ENCODE measurements at places on chromosomes 3 and 15. TPM values are rescaled to one million over a fixed set of nuclear protein-coding genes. Genes with fewer than 3 reads are reported as not detected.

GRCh38 chr3:108085810-108086350 lies 5.0 kb downstream of the CD47 start:
- DNase-seq: no peak

Gene MESP1
- polyA plus RNA-seq: not detected

Gene BNC1
- polyA plus RNA-seq: 103 TPM

DNA sequence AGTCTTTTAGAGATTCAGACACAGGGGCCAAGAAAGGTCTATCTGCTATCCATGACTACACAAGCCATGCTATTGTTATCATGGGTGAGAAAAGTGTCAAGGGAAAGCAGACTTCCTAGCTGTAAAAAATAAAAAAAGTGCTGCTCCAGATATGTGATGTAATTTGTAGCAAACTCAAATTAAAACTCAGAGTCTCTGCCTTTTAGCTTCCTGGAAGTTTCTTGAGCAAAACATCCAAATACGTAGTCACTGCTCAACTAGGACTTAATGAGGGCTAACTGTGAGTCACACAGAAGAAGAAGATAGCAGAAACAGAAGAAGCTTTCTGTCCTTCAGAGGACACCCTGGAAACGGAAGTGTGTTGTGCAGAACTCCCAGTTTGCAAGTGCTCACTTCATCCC lies 393.4 kb upstream of the NR2F2 start:
- DNase-seq: no peak

- peak; percentile 41 for DNase-seq
Measured at GRCh38 chr3:30693470-30694120, 87.2 kb downstream of the TGFBR2 start.

DNA sequence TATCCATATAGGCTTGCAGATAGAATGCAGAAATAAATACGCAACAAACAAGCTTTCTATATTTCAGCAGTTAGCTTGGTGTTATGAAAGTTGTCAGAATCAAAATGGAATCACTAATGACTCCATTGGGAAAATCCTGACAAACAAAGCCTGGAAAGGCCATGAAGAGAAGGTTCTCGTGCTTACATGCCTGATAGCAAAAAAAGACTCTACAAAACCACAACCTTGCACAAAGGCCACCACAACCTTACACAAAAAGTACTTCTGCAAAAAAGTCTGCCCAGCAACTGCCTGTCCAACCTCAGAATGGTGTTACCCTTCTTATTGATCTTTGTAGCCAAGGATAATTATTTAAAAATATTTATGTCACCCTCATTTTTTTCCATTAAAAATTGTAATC lies 14.4 kb upstream of the PLSCR1 start:
- no peak for DNase-seq

DNA sequence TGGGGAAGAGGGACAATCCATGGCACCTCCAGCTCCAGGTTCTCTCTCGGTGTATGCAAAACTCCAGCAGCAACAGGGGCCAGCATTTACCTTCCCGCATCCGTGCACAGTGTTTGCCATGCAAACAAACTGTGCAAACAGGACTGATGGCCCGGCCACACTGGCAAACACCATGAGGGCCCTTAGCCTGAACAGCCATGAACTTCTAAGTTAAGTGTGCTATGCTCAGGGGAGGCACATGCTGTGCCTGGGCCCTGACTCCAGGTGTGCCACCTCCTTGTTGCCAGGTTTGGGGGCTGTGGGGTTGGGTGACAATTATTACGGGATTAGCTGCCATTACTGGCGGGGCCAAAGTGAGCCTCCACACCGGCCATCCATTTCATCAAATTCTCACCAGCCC lies 57.5 kb downstream of the CACNA2D2 start:
- DNase-seq: no peak

Gene FOXL2NB
- polyA plus RNA-seq: 0.09 TPM

DNA sequence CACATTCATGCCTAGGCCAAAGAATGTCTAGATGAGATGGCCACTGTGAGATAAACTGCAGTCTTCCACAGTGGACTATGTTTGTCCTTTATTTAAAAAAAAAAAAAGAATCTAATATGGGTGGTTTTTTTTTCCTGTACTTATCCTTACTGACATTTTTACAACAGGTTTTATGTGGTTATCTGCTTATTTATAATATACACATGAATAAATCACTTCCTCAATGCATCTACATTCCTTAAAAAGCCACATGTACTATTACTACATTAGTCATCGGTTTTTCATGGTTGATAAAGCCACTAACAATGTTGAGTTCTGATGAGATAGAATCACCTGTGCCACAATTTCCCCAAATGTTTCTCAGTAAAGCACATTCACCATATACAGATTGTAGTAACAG lies 341.3 kb upstream of the THBS1 start:
- DNase-seq: peak; percentile 79

DNA sequence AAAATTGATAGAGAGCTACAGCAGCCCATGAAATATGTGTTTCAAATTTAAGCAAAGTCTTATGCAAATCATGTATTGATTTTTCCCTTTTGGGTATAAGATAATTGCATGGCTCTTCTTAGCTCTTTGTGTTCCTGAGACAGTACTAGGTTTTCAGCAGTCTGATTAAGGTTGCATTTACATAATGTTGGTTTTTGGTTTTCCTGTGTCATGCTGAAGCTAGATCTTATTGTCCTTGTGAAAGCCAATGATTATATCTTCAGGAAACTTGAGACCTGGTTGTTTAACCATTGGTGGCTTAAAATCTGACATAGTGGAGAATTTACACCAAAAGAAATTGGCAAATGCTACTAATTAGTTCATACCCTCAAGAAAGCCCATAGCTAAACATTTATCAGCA lies 392.6 kb downstream of the ZPLD1 start:
- DNase-seq: no peak

Gene TM6SF1
- not detected for polyA plus RNA-seq

DNA sequence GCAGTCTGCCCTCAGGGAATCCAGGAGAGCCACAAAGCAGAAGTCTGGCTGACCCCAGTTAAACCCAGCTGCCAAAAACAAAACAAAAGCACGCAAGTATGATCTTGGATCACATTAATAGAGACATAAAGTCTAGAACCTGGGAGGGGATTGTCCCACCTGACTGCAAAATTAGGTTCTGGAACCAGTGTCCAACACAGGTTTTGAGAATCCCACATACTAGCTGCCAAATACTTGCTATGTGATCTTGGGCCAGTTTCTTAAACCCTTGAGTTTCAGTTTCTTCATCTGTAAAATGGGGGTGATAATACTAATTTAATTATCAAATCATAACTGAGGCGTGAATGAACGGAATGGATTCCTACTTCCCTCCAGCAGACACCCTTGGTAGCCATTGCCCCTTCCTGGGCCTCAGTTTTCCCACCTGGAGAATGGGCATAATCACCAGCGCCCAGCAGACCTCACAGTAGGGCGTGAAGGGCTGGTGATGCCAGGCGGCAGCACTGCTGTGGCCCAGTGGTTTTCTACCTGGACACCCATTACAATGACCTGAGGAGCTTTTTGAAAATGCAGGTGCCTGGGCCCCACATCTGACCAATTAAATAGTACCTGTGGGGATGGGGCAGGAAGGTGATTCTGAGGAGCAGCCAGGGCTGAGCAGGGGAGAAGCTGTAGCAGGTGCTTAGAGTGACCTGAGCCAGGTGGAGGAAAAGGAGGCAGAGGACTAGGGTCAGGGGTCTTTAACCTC lies 32.2 kb downstream of the GRIP2 start:
- no peak for DNase-seq

Gene ACAD9
- 45.4 TPM for polyA plus RNA-seq

Gene EIF4E3
- 1.8 TPM for polyA plus RNA-seq

DNA sequence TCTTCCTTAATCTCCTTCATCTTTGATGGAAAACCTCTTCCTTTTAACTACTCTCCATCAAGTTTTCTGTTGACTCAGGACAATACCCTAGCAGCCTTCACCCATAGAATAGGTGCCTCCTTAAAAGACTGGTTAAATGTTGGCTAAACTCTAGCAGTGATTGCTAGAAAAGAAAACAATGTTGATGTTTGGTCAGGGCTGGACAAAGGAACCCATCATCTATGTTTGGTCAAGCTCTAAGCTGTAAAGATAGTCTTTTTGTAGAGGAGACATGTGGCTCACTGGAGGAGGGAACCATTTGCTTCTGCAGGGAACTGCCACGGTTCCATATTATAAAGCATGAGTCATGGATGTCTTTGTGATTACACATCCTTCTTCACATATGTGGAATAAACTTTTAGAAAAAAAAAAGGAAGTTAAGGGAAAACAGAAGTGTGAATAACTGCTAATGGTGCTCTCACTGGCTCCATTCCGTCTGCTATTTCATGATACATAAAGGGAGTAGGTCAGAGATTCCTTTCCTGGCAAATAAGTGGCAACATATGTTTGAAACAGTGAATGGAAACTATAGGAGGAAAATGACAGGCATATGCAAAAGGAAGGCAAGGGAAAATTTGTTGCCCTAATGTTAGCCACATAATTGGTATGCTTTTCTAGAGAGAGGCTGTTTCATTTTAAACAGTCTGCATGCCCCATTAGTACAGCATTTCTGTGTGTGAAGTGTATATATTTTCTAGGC lies 78.2 kb downstream of the CMSS1 start:
- DNase-seq: peak; percentile 80

- DNase-seq: no peak
Measured at GRCh38 chr15:78079298-78080087, 2.0 kb upstream of the TBC1D2B start.

DNA sequence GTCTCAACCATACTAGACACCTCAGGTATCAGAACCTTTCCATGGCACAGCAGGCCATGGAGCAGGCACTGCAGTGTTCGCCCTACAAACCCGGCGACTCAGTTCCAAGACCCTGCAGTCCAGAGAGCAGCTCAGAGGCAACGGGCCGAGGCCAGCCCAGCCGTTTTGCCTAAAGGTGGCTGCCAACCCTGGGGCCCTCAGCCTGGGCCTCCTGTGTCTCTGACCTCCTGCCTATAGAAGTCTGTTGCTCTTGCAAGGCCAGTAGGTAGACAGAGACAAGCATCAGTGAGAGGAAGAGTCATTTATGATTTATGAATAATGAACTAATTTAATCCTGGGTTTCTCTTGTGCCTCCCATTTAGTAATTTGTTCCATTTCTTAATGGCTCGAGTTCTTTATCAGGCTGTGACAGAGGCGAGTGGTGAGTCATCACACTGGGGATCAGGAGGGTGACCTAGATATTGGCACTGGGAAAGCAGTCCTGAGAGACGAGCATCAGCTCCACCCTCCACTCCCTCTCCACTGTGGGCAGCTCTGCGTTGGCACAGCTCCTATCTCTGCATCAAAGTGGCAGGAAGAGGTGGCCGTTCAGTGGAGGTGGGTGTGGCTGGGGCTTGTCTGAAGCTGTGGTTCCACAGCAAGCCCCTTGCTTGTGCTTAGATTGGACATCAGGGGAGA lies 79.8 kb downstream of the ABHD5 start:
- no peak for DNase-seq

GRCh38 chr15:69860921-69861320 lies 236.8 kb downstream of the TLE3 start:
- DNase-seq: no peak

- DNase-seq: no peak
Measured at GRCh38 chr3:125511420-125512118, 8.4 kb downstream of the SNX4 start.

DNA sequence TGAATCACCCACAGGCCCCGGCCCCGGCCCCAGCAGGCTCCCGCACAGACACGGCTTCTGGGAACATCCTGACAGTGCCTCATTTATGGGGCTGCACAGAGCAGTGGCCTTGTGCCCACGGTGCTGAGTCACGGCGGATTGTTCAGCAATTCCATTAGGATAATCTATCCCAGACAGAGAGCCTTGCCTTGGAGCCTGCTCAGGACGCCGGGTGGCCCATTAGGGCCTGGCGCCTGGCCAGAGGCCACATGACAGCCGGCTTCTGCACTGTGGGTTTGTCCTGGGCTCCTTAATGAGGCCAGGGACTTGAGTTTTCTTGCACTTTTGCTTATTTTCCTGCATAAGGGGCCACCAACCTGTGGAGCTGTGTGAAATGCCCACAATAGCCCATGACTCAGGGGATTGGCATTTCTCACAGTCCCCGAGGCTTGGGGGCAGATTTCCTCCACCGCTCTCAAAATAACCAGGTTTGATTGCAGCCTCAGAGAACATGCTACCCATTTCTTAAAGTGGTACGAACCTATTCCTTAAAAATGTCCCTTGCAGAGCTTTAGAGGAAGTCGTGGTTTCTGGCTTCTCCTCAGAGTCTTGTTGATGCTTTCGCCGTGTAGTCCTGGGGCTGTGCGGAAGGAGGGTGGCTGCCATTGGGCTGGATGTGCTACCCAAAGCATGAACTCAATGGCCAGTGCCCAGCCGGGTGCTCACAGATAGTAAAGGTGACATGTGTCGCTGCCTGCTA lies 19.0 kb downstream of the SYNM start:
- DNase-seq: peak; percentile 92

DNA sequence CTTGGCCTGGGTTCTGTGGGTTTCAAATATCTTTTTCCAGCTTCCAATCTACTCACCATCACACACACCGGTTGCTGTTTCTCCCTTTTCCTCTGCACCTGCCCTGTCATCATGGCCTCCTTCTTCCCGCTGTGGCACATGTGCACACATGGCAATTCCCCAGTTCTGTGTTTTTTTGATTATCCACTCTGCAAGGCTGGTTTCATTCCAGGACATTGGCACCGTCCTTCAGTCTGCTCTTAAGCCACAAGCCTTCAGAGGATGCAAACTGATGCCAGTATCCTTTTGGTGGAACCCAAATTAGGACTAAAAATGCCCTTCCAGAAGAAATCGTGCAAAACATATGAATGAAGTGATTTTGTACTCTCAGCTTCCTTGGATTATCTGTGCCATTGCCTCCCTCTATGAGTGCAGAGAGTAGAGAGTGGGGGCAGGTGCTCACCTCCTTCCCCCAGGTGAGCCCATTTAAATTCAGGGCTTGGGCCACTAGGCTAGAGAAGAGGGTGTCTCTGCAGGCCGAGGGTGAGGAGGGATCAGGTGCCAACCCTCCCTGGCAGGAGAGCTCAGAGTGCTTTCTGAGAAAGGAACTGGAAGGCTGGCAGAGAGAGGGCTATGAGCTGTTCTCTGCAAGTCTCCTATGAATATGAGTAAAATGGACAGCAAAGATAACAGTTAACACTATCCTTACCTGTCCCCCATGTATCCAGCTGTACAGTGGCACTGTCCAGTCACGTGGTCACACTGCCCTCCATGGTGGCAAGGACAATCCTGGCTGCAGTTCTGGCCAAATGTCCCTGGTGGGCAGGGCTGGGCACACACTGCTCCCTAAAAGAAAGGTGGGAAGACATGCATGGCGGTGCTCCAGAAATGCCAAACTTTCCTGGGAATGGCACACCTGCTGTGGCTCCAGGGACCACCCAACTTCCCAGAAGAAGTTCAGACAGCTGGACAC lies 100.8 kb downstream of the RAB11A start:
- no peak for DNase-seq

Gene GOLGA6L2
- polyA plus RNA-seq: not detected

DNA sequence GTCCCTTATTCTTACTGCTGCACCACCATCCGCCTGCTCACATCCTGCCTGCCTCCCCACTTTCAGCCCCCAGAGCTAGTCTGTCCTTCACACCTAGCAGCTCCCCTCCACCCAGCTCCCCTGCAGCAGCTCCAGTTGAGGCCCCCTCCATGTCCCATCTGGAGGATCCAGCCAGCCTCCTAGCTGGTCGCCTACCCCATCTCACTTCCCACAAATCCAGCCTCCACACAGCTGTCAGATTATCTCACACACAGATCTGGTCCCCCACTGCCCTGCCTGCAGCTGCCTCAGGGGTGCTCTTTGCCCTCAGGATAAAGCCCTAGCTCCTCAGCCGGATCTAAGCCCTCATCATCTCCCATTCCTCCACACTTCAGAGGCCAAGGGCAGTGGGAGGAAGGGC lies 8.8 kb upstream of the SEMA7A start:
- DNase-seq: no peak

GRCh38 chr3:144039661-144040060 lies 68.0 kb downstream of the DIPK2A start:
- peak; percentile 44 for DNase-seq

Data from mammary epithelial cell (primary cell).